Effector memory CD8-positive, alpha-beta T cell (primary cell): ENCODE measurements at places on chromosomes 2 and 18.
A peak's percentile ranks its signal among the peaks of the same experiment; 100 is the strongest.

GRCh38 chr18:75247611-75248421, 37.2 kb downstream of the TSHZ1 start:
- DNase-seq: no peak

DNA sequence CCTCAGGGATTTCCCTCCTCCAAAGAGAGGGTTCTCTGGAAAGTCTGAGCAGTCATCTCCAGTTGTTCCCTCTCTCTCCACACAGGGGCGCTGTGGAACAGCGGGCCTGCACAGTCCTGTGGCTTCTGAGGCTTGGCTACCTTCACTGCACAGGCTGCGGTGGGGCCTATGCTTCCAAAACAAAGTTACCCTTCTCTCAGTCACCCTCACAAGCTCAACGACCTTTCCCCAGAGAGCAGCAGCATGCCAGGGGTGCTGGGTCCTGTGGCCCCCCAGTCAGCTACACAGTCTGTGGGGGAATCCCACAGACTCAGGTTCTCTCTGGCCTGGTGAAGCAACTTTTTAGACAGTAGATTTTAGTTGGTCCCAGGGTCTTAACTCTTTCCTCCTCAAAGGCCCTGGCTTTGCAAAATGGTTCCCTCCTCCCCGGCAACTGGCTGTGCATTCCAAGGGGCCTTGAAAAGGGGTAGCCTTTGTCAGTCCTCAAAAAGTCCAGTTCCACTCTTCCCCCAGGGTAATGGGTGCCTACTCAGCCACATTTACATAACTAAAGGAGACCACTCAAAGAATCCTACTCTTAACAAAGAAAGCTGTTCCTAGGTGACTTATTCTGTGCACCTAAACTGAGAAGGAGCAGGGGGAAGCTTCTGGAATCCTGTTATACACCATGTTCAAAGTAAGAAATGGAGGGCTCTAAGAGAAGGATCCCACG, 14.9 kb downstream of the B3GNT7 start:
- no peak for DNase-seq

DNA sequence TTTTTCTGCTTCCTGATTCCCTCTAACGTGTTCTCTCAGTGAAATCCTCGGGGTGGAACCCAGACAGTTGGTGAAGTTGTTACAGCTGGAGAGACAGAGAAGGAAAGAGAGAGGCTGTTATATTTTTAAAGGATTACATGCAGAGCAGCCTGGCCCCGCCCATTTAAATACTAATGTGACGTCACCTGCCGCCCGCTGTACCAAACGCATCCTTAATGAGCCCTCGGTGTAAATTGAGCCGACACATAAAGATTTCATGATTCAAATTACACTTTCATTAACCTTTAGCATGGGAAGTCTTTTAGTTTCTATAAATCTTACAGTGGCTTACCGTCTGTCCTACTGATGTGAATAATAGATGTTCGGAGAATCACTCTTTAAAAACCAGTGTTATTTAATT, 164.0 kb upstream of the SIX3 start:
- DNase-seq: no peak

GRCh38 chr2:56123538-56123937, 60.3 kb upstream of the CCDC85A start:
- no peak for DNase-seq

- DNase-seq: no peak
Measured at GRCh38 chr2:105454801-105455485, 56.1 kb upstream of the FHL2 start.

- peak; percentile 62 for DNase-seq
Measured at GRCh38 chr2:46297546-46298271, 502 bp downstream of the EPAS1 start.

DNA sequence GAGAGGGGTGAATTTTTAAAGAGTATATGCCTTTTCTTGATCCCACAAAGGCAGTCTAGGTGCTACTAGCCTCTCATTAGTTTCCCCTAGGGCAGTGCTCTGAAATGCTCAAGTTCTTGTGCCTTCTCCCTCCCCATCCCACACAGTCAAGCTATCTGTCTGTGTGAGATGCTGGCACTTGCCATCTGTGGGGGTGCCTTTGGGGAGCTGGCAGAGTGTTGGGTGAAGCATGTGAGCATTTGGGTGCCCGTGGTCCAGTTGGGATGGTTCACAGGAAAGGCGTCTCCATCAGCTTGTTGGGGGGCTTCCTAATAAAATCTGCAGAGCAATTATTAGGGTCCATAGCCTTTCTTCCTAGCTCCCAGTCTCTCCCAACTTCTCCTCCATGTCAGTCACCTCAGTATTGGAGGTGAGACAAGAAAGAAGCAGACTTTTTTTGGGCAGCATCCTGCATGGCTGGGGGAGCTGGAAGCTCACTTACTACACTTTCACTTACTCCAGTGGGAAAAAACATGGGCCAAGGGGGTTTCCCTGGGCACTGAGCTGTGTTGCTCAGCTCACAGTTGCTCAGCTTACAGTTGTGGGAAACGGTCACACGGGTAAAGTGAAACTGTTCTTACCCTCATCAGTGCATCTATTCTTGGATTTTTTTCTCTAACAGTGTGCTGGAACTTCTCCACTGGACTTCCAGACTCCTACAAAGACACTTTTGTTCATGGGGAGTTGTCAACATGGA, 29.3 kb downstream of the COLEC11 start:
- no peak for DNase-seq

GRCh38 chr2:53445383-53446070, 322.1 kb upstream of the CHAC2 start:
- no peak for DNase-seq

DNA sequence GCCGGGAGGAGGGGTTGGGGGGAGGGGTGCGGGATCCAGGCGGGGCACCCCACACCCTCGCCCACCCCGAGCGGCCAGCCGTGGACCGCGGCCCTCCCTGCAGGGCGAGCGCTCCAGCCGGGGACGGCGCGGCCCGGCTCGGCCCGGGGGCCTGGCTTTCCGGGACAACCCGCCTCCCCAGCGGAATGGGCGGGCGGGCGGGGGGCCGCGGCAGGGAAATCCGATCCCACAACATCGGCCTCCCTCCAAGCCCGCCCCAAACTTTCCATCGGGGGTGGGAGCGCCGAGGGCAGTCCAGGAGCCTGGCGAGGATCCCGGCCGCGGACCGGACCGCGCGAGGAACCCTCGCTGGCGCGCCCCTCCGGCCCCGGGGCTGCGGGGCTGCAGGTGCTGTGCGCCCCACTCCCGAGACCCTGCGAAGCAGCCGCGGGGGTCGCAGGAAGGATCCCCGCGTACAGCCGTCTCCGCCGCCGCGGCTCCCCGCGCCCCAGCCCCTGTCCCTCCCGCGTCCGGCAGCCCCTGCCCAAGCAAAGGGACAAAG, 529 bp downstream of the SEMA4C start:
- DNase-seq: no peak

DNA sequence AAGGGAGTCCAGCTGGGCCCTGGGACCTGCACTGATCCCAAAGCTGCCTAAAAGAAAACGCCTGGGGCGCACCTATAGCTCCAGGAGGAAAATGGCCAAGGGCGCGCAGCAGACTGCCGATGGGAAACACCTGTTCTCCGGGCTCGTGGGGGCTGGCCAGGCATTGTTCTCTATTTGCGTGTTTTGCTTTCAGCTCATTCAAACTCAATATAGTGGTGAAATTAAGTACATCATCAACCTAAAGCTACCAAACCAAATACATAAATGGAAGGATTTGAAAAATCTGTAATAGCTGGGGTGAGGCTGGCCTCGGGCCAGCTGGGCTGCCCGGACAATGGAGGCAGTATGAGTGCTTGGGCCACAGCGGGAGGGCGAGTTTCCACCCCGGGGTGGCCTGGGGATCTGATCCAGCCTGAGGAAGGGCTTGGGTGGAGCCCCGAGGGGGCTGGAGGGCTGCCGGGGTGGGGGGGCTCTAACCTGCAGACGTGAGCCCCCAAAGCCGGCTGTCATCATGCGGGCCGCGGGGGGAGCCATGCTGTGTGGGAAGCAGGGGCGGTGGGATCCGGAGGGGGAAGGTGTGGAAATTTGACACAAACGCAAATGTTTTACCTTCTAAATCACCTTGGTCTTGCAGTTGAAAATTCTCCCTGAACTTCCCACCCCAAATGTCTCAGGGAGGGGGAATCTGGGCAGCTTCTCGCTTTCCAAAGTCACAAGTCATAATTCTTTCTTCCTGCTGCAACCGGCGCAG, 77.6 kb downstream of the ASB1 start:
- DNase-seq: no peak

GRCh38 chr2:71620851-71621251, 167.5 kb downstream of the DYSF start:
- no peak for DNase-seq

DNA sequence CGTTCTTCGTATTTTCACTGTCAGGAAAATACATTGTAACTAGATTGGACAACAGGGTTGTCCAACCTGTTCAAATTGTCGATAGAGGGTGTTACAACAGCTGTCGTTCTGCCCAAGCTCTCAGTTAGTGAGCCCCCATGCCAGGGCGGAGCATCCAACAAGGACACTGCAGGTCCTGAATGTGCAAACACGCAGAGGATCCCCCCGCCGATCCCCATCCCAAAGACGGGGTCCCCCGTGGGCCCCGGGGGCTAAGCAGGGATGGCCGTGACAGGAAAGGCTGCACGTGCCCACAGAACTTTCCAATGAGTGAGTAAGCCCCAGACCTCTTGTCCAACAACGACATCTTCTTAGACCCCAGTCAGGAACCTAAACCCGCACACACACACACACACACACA, 140.8 kb downstream of the PXDN start:
- no peak for DNase-seq

DNA sequence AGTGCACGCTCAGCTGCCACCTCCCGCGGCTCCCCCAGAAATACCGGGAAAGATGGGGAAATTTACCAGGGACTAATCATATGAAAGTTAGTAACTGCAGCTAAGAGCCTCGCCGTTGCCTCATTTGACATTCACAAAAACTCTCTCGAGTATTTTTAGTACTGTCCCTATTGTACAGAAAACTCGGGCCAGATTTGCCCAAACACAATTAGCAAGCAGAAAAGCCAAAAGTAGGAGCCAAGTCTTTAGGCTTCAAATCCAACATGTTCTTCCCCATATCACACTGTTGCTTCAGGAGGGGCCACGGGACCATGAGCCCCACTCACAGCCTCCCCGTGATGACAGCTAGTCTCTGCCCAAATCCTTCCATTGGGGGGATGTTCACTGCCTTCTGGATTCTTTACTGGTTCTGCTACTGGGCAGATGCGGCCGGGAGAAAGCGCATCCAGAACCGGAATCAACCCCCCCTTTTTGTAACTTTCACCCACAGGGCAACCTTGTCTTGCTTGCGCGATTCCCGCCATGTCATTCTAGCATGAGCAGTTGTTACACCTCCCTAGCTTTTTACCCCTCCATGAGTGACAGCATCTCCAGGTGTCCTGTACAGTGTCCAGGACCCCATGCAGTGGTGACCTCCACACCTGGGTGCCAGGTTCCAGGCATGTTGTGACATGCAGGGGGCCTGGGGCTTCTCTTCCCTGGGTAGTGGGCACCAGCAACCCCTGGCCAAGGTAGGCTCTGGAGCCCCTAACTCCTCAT, 35.2 kb downstream of the CENPO start:
- DNase-seq: no peak

- DNase-seq: no peak
Measured at GRCh38 chr2:86232910-86233309, 33.7 kb downstream of the MRPL35 start.

- no peak for DNase-seq
Measured at GRCh38 chr2:29035016-29035745, 39.1 kb downstream of the PCARE start.

GRCh38 chr18:50614838-50615237, 55.0 kb downstream of the MAPK4 start:
- DNase-seq: no peak

GRCh38 chr2:70990216-70990615, 4.5 kb downstream of the TEX261 start:
- no peak for DNase-seq

GRCh38 chr18:78496079-78496478, 483.5 kb upstream of the SALL3 start:
- DNase-seq: no peak

GRCh38 chr2:205934443-205934842, 151.5 kb downstream of the INO80D start:
- DNase-seq: no peak

GRCh38 chr2:45287045-45287444, 277.8 kb upstream of the SIX2 start:
- DNase-seq: no peak

DNA sequence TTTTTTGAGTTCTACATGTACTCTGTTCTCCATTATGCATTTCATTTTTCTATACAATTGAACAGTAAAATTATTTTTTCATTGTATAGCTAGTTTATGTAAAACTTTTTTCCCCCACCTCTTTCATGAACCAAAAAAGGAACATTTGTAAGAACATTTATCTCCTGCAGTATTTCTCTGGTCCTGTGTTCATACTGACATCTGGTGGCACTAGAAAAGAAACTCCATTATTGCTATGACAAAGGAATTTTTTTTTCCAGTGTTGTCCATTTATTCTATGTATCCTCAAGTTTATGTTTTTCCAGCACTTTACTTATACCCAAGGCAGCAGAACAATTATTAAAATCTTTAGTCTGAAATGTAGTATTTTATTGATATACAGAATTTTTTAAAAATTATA, 27.4 kb upstream of the CHAC2 start:
- DNase-seq: no peak

DNA sequence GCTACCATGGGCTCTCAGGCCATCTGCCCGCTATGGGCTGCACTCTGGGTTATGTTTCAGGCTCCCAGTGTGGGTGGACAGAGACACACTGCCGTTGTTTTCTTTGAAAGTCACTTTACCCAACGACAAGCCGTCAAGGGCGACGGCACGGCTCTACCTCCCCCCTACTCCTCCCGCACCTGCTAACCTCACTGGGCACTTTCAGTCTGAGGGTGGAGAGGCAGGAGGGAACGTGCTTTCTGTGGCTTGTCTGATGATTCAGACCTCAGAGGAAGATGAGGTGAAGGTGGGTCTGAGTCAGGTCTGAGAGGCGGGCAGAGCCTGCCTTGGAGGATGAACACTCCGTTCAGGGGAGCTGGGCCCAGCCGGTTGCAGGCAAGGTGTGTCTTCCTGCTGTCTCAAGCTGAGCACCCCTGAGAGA, 147.6 kb upstream of the HDAC4 start:
- peak; percentile 44 for DNase-seq

DNA sequence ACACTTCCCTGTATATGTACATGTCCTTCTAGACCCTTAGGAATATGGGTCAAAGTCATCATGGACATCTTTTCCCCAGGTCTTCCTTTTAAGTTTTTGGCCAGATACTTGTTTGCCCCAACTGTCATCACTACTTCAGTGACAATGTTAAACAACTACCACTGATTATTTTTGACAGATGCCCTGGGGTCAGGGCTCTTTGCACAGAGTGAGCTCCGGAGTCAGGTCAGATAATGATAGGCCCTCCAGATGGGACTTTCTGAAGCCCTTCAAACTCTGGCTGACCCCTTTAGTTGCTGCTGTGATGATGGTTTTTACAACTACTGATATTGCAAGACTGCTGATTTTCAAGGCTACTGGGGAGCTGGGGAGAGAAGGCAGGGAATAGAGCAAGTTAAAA, 449.4 kb upstream of the HS6ST1 start:
- DNase-seq: no peak
